ENCODE measurements at places on chromosomes 6 and 20. TPM values are rescaled to one million over a fixed set of nuclear protein-coding genes. Genes with fewer than 3 reads are reported as not detected.

- DNase-seq = no peak
These were observed 178.5 kb downstream of the FRK start for GRCh38 chr6:115882174-115882573.

DNA sequence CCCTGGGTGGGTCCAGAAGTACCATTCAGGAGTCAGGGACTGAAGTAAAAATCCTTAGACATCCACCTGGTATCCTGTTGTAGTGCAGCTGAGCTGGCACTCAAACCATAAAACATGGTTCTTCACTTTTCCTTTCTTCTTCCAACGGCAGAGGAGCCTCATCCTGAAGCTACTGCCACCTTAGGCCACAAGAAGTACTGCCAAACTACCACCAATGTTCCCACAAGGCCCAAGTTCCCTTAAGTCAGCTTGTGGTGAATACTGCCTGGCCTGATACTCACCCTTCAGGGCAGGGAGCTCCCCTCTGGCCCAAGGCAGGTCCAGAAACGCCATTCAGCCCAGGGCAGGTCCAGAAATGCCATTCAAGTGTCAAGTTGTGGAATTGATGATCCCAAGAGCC, 1053.4 kb upstream of the CITED2 start:
- DNase-seq = no peak

DNA sequence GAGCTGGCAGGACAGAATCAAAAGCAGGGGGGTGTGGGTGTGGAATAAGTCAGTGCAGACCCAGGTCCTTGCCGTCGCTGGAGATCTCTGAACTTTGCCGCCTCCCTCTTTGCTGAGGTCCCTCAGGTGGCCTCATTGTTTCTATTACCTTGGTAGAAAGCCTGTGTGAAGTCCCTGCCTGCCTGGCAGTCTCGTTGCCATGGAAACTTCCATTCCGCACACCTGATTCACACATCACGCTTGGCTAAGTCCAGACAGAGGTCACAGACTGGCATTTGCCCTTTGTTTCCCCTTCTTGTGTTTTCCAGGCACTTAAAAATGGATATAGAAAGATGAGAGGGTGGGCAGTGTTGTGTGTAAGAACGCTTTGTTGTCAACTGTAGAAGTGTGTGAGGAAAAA, 260.6 kb downstream of the PRL start:
- no peak for DNase-seq

DNA sequence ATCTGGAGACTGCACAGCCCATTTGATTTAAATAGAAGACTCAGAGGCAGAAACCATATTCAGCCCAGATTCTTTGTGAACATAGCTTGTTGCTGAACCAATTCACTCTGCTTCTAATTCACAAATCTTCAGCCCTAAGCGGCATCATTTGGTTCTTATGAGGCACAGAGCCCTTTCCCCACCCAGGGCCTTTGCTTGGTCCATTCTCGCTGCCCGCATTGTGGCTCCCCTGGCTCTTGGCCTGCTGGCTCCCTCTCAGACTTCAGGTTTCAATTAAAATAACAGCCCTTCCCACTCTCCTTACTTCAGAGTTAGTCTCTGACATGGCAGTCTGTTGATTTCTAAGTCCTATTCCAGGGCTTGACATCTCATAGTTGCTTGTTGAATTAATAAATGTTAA, 9.4 kb upstream of the TMEM14A start:
- DNase-seq = no peak

DNA sequence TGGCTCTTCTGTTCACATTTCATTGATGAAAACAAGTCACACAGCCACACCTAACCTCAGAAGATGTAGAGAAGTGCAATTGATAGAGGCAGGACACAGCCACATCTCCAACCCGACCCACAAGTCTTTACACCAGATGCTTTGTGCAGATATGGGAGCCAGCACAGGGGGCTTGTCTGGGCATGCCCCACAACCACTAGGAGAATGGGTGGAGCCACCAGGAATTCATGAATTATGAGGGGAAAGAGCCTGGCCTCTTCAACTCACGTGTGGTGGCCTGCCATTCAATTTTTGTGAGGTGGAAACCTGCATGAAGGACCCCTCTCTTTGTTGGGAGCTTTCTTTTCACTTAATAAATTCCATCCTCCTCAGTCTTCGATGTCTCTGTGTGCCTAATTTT, 79.1 kb downstream of the OGFRL1 start:
- DNase-seq = no peak

DNA sequence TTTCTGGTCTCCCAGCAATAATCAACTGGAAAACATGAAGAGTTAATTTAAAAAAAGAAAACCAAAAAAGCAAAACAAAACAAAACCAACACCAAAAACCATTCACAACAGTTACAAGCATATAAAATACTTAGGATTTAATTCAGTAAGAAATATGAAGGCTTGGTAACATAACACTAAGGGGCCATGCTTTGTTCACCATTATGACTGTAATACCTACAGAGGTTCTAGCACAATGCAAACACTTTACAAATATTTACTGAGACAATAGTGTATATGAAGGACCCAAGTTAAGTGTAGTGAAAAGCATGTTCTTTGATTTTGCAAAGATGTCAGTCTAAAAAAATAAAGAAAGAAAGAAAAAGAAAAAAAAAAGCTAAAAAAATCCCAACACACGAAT, 109.8 kb upstream of the EMILIN3 start:
- DNase-seq = no peak

GRCh38 chr6:20487669-20488375, 46.4 kb upstream of the CDKAL1 start:
- no peak for DNase-seq

- no peak for DNase-seq
These were observed 32.3 kb downstream of the NCR2 start for GRCh38 chr6:41367700-41368099.

- no peak for DNase-seq
These were observed 5.3 kb downstream of the NRN1 start for GRCh38 chr6:6001443-6001842.

GRCh38 chr6:117440706-117441525, 15.2 kb upstream of the ROS1 start:
- no peak for DNase-seq

GRCh38 chr6:169395080-169395805, 141.6 kb upstream of the THBS2 start:
- DNase-seq = no peak

GRCh38 chr20:60024245-60024644, 66.0 kb downstream of the CDH26 start:
- no peak for DNase-seq

Gene TRDN
- not detected for total RNA-seq

Gene CAGE1
- 0.57 TPM for total RNA-seq

Gene PTCRA
- 1.8 TPM for total RNA-seq

Gene TSPO2
- total RNA-seq = not detected

Gene CLIC5
- total RNA-seq = 7.2 TPM

Gene DYNLT2
- 3.0 TPM for total RNA-seq

Gene CST2
- total RNA-seq = not detected

Gene CABLES2
- total RNA-seq = 4.5 TPM

Gene PIGU
- total RNA-seq = 10.2 TPM

Measured in T-helper 17 cell (primary cell).